ENCODE measurements at places on chromosomes 2 and 18.

- no peak for DNase-seq
Measured at GRCh38 chr2:55887901-55888624, 35.5 kb downstream of the EFEMP1 start.

DNA sequence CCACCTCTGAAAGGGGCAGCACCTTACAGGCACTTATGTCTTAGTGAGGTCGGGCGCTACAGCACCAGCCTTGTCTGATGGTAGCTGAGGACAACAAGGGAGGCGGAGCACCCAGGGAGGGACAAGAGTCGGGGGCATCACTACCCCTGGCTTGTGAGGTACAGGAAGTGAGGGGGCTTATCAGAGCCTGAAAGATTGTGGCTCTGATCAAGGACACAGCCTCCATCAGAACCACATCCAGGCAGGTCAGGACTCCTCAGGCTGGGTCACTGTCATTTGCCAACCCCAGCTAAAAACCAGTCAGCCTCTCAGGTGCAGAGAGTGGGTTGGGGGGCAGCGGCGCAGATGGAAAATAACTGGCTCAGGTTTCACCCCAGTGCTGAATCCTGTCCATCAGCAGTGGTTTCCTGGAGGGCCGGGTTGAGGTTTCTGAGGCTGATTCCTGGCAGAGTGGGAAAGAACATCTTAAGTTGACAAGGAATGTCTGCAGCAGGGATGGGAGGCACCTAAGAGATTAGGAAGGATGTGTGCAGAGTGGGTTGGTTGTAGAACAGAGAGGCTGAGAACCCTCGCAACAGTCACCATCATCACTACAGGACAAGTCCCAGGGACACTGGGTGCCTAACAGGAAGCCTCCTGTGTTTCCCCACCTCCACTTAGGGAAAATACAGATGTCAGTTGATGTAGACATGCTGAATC is 45.3 kb downstream of the FBLN7 start:
- DNase-seq, result no peak

GRCh38 chr2:156452971-156453370 is 16.8 kb downstream of the GPD2 start:
- no peak for DNase-seq

DNA sequence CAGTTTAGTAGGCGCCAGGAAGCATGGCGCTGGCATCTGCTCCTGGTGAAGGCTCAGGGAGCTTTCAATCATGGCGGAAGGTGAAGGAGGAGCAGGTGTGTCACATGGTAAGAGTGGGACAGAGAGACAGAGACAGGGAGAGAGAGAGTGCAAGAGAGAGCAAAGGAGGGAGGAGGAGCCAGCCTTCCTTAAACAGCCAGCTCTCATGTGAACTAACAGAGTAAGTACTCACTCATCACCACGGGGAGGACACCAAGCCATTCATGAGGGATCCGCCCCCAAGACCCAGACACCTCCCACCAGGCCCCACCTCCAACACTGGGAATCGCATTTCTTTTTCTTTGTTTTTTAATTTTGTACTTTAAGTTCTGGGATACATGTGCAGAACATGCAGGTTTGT is 40.8 kb upstream of the CLASP1 start:
- DNase-seq, result no peak

- DNase-seq, result peak; percentile 89
Measured at GRCh38 chr2:61694312-61695274, 156.4 kb upstream of the XPO1 start.

DNA sequence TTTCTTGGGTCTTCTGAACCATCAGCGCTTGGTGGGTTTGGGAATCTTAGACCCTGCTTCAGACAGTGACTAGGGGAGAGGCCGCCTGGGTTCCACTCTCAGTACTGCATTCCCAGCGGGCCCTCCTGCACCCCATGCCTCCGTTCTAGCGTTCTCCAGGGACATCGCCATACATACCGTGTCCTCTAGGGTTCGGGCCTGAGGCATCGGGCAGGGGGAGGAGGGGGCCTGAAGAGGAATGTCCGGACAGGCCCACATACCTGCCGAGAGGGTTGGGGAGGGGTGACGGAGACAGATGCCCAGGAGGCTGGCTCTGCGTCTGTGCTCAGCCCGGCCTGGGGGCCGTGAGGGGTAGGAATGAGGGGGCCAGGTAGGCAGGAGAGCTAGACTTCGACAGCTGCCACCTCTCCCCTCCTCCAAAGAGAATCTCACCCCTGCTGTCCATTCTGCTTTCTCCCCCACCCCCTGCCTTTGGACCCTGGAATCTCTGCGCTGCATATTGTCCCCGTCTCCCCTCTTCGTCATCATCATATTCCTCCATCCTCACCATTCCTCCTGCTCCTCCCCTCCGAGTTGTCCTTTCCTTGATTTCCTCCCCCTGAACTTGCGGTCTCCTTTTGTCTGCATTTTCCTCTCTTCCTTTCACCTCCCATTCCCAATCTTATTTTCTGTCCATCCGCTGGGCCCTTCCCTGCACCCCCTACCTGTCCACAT is 7.8 kb upstream of the WNT10A start:
- DNase-seq, result no peak

DNA sequence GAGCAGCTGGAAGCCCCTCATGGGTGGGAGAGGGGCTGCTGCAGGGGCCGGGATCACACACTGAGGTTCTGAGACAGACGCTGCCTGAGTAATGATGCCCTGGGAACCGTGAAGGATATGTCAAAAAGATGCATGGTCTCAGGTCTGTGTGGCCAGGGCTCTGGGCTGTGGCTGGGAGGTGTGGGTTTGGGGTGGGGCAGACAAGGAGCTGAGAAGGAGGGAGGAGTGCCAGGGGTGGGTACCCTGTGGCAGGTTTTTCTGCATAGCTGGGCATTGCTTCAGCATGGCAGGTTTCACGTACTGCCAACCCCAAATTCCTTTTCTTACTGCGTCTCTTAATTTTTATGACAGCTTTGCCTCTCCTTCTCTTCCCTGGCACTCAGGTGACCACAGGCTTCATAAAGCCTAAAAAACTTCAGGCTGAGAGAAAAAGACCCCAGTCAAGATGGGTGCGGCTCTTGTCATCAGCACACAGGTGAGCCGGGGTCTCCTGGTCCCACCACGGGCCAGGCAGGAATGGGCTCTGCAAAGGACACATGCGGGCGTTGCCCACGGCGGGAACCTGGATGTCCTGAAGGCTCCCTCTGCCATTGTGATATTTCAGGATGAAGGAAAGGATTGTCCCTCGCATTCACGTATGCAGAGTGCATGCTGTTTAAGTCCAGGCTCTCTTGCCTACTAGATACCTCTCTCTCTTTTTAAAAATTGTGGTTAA is 18.0 kb downstream of the MALL start:
- no peak for DNase-seq

DNA sequence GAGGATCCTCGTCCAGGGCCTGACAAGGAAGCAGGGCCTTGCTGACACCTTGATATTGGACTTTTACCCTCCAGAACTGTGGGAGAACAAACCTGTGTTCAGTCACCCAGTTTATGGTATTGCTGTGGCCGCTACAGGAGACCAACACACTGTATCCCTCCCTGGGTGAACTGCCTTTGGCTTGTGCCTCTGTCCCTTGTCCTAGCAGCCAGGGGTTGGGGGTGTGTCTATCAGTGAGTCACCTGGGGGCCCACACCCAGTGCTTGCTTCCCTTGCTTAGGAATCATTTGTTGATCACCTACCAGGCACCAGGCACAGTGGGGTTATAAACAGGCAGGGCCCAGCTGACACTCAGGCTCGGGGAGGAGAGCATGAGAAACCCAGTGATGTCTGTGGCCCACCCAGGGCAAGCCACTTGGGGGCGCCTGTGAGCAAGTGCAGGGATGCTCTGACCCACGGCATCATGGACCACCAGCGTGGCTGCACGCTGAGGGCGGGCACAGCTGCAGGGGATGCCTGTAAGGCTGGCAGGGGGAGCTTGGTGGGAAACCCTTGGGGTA is 17.1 kb downstream of the TMEM185B start:
- DNase-seq, result no peak

DNA sequence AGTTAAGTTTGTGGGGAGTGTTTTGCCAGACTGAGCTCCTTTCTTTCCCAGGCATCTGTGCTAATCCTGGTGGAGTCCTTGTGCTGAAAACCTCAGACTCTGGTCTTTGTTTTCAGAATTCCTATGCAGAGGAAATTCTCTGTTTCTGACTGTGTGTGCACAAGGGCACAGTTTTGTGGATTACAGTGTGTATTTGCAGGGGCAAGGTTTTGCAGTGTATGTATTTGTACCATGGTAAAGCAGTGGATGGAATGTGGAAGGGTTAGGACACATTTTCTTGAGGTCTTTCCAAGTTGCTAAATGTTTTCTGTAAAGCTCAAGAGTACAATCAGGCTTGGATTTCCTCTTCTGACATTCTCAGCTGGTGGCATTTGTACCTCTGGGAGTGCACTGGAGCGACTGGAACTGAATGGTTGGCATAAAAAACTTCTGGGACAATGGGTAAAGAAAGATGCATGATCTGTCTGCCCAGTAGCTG is 139.5 kb upstream of the RND3 start:
- no peak for DNase-seq

- DNase-seq, result no peak
Measured at GRCh38 chr2:188028739-188029138, 262.9 kb upstream of the GULP1 start.

DNA sequence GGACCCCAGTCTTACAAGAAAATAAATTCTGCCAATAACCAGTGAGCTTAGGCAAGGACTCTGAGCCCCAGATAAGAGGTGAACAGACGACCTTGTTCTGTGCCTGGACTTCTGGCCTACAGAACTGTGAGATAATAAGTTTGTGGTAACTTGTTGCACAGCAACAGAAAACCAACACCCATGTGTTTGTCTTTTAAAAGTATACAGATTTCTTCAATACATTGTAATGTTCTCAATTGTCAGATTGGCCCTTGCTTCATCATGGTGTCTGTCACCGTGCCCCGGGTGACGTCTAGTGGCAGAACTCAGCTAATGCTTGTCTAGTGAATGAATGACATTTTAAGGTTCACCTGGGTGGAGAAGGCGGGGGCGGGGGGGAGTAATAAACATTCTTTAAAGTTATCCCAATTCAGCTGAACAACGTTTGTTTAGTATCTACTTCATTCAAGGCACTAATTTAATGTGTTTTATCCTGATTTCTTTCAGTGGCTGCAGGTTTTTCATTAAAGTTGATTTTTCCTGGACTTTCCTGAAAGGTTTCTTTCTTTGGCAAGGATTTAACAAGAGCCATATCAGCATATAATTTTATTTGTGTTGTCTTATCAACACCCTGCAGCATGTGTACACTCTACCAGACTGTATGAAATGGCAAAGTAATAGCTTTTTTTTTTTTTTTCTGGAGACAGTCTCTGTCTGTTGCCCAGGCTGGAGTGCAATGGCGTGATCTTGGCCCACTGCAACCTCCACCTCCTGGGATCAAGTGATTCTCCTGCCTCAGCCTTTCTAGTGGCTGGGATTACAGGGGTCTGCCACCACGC is 123.8 kb upstream of the DLX2 start:
- no peak for DNase-seq

Measured in midbrain (tissue), 1 donor.